Fibroblast of skin of scalp (primary cell): ENCODE measurements at places on chromosomes 1 and 21.

DNA sequence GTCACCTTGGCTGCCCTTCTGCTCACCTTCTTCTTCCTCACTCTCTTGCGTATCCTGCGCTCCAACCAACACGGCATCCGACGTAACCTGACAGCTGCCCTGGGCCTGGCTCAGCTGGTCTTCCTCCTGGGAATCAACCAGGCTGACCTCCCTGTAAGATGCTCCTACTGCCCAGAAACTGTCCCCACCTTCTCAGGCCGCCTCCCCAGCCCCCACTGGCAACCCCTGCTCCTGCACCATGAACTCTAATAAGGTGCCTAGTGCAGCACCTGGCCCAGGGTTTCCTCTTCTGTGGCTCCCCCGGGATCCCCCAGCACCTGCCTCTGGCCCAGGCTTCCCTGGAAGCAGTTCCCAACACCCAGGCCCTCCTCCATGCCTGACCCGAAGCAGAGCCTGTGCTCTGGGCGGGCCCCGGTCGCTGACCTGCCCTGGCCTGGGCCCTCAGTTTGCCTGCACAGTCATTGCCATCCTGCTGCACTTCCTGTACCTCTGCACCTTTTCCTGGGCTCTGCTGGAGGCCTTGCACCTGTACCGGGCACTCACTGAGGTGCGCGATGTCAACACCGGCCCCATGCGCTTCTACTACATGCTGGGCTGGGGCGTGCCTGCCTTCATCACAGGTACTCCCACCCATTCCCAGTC is 12.8 kb downstream of the PSRC1 start:
- DNase-seq = no peak

- no peak for DNase-seq
These were observed 11.7 kb downstream of the OPTC start for GRCh38 chr1:203505526-203506204.

- peak; percentile 85 for DNase-seq
These were observed 135.5 kb downstream of the MIS18A start for GRCh38 chr21:32143241-32143939.

- peak; percentile 38 for DNase-seq
These were observed 158.9 kb upstream of the COL11A1 start for GRCh38 chr1:103267266-103267665.

GRCh38 chr1:39816415-39817090 is 27.9 kb upstream of the BMP8B start:
- DNase-seq = peak; percentile 73

DNA sequence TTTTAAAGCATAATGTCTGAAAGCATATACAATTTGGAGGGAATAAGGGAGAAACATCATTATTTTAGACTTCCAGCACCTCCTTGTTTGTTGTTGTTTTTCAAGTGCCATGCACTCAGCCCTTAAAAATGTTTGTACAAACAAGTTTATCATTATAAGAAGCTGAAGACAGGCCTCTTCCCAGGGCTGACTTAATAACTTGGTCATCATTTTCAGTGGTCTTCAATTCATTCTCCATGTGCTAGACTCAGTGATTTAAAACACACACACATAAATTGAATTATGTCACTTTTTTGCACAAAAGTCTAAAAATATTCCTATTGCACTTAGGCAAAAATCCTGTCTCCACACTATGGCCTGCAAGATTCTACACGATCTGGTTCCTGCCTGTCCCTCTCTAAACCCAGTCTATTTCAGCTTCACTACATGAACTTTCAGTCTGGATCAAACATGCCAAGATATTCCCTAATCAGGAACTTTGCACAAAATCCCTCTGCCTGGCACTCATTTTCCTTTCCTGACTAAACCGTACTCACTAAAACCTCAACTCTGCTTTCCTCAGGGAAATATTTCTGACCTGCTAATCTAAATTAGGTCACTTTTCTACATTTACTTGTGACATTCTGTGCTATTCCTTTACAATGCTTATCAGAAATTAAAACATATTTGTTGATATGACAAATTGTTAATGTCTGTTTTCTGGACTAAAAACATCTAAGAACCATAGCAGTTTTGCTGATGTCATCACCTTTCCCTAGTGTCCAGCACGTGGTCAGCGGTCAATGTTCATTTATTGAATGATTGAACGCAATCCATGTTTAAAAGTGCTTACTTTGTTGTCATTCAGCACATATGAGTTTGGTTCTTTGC is 14.8 kb upstream of the GBP5 start:
- no peak for DNase-seq

DNA sequence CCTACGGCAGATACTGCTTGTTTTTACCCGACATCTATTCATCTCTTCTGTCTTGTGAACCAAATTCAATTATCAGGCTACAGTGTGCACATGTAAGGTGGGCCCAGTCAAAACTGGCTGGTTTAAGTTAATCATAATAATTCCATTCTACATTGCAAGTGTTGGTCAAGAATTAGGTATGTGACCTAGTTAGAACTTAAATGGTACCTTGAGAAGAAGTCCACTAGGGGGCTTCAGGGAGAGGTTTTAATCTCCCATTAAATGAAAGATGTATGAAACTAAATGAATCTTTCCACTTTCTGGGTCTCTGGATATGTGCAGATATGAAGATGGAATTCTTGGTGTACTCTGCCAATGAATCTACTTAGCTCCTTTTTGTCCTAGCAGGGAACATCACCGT is 187.1 kb downstream of the CDC42BPA start:
- peak; percentile 60 for DNase-seq

DNA sequence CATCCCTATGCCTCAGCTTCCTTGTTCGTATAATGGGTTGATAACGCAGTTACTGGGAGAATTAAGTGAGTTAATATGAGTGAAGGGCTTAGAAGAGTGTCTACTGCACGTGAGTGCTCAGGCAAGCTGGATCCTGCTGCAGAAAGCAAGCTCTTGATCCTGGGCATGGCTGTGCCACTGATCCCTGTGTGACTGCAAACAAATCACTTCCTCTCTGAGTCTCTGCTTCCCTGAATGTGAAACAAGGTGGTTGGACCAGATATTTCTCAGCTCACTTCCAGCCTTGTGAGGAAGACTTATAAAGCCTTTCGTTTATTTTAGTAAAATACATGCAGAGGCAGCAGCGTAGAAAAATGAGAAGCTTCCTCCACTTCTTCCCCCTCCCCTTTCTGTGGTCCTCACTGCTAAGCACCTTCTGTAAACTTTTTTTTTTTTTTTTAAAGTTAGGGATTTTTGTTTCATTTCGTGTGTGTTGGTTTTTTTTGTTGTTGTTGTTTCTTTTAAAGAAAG is 13.8 kb downstream of the PSEN2 start:
- no peak for DNase-seq

DNA sequence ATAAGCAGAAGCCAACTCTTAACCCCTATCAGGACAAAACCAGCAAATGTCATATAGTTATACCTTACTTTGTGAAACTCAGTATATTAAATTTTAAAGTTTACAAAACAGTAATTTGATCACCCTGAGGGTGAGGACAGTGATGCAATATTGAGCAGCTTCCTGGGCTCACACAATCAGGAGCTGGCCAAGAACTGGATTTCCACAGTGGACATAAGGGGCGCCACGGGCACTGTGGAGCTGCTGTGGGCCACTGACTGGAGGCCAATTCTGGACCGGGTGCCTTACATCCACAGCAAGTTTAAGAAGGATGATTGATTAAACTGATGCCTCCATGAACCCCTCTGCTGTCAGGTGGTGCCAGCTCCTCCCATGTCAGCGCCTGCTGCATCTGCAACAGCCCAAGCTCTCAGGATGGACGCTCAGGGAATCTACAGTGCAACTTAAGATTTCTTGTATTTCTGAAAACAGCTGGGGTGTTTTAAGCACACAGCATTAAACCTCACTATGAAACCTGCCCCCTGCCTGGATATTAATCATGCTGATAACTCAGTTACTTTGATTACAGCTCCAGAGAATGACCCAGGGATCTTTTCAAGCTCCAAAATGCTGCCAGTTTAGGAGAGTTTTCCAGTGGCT is 55.9 kb downstream of the TOR3A start:
- DNase-seq = no peak

GRCh38 chr1:234579967-234580366 is 30.0 kb downstream of the IRF2BP2 start:
- DNase-seq = no peak

DNA sequence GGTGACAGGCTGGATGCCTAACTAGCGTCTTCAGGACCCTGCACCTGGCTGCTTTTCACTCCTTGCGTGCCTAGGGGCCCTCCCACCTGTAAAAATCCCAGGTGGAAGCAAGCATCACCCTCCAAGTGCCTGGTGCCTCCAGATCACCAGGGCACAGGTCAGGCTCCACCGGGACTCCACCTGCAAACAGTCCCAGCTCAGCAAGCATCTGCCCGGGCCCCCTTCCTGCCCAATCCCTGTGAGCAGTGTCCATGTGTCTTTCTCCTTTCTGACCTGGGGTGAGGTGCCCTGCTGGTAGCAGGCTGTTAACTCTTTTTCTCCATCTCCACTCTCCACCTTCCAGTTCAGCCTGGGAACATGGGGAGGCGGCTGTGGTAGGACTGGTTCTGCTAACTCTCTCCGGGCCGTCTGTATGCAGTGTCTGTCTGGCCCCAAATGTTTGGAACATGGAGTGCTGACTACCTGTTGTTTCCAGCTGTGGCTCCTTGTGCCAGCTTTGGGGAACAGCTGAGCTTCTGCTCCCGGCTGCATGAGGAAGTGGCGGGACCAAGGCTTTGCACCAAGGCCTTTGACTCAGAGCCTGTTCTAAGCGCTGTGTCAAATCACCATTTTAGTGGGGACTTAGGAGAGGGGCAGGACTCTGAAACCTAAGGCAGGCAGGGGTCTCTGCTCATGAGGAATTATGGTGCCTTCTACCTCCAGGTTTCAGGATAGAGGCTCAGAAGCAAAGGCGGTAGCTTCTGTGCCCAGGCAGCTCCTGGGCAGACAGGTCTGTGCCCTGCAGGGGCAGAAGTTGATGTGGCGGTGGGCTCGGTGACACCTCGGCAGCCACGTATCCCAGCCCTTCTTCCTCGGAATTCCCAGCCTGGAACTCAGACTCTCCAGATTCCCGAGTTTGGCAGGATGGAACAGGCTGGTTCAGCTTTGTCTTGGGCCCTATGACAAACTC is 5.5 kb downstream of the GPR137B start:
- DNase-seq = no peak

DNA sequence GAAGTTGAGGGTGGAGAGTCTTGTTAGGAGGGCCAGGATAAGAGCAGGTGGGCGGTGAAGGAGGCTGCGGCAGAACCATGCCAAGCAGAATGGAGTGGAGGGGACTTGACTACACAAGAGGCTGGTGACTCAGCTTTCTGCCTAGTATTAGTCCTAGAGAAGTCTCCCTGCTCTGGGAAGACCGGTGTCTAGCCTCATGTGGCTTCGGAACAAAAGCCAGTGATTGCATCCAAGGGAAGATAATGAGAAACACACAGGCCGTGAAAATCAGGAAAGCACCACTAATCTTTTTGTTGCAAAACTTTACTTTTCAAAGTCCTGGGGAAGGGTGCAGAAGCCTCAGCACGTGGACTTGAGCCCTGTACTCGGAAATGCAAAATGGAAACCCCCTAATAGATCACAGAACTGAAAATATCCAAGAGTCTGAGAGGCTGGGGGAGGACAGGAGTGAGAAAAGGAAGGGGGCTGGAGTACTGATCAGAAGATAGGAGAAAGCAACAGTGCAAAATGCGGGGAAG is 31.4 kb downstream of the DDR2 start:
- DNase-seq = peak; percentile 81

DNA sequence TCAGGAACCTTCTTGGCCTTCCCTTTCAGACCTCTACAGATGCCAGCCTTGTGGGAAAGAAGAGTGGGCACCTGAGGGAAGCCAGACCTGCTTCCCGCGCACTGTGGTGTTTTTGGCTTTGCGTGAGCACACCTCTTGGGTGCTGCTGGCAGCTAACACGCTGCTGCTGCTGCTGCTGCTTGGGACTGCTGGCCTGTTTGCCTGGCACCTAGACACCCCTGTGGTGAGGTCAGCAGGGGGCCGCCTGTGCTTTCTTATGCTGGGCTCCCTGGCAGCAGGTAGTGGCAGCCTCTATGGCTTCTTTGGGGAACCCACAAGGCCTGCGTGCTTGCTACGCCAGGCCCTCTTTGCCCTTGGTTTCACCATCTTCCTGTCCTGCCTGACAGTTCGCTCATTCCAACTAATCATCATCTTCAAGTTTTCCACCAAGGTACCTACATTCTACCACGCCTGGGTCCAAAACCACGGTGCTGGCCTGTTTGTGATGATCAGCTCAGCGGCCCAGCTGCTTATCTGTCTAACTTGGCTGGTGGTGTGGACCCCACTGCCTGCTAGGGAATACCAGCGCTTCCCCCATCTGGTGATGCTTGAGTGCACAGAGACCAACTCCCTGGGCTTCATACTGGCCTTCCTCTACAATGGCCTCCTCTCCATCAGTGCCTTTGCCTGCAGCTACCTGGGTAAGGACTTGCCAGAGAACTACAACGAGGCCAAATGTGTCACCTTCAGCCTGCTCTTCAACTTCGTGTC is 995 bp upstream of the ZBTB48 start:
- no peak for DNase-seq

GRCh38 chr1:190196020-190196419 is 281.6 kb downstream of the BRINP3 start:
- no peak for DNase-seq

DNA sequence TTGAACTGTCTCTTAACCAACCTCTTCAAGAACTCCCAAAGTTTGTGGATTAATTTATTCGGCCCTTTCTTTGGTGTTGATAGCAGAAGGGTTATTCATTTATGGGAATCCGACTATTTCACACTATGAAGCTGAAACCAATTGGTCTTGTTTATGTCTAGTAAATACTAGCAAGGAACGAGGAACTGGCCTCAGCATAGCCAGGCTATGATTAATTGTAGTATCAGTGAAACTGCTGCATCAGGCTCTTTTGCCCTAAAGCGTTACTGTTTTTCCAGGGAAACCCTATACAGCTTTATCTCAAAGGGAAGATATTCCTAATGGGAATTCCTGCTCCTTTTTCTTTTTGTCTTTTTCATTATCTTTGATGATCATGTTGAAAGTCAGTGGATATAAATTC is 35.1 kb downstream of the CLEC20A start:
- no peak for DNase-seq

- no peak for DNase-seq
These were observed 13.0 kb upstream of the PADI1 start for GRCh38 chr1:17191990-17192242.

DNA sequence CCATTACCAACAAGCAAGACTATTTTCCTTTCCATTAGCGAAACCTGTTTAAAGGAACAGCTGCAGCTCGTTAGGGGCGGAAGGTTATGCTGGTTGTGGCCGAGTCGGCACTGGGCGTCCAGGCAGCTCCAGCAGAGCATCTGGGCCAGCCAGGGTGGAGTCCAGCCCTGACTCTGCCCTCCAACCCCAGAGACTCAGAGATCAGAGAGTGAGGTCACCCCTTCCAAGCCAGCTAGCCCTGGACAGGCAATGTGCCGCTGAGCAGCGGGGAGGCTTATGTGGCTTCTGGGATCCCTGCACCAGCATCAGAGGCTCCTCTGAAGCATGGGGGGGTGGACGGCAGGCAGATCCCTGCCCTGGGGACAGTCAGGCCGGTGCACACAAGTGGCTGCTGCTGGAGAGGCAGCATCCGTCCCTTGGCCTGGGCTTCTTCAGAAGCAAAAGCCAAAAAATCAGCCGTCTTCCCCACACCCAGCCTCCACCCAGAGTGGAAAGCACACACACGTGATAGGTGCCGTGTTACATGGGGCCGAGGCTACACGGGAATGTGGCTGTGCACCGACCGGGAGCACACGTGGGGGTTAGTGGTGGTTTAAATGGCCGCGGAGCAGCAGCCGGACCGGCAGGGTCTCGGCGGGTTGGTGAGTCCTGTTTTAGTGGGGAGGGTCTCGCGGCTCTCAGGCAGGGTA is 30.1 kb downstream of the SLC66A1 start:
- DNase-seq = no peak
